ENCODE measurements at places on chromosomes 1 and 21.
A peak's percentile ranks its signal among the peaks of the same experiment; 100 is the strongest.

- DNase-seq: no peak
Observed at GRCh38 chr1:218364028-218364710, 19.0 kb downstream of the TGFB2 start.

DNA sequence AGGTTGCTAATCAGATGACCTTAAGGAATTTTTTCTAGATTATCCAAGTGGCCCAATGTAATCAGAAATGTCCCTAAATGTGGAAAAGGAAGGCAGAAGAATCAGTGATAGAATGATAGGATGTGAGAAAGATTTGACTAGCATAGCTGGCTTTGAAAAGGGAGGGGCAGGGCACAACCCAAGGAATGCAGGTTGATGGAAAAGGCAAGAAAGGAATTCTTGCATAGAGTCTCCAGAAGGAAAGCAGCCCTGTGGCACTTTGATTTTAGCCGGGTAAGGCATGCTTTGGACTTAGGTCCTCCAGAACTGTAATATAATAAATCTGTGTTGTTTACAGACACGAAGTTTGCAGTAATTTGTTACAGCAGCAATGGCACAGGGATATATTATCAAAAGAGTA lies 375.7 kb upstream of the B3GALT2 start:
- no peak for DNase-seq

GRCh38 chr1:234533975-234534876 lies 55.2 kb upstream of the TARBP1 start:
- DNase-seq: no peak

- DNase-seq: no peak
Observed at GRCh38 chr1:1997576-1997975, 6.0 kb downstream of the CFAP74 start.

DNA sequence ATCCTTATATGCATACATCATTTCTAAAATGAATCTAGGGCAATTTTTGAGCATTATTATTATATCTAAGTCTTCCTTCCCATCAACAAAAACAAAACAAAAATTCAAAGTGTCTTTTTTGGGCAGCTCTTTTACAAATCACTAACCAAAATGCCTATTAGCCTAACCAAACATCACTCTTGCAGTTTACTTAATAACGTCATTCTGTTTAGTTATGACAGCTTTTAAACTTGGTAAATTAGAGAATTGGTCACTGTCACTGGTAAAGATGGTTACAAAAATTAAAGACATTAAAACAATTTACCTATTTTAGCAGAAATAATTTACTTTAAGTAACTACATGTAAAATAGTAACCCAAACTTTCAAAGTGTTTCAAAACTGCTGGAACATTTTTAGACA lies 2.8 kb downstream of the ARHGAP29 start:
- DNase-seq: no peak

GRCh38 chr1:93446837-93447451 lies 974 bp upstream of the FNBP1L start:
- no peak for DNase-seq

- DNase-seq: no peak
Observed at GRCh38 chr1:164560121-164560541, 1.1 kb downstream of the PBX1 start.

- DNase-seq: no peak
Observed at GRCh38 chr1:51643362-51643761, 26.5 kb downstream of the OSBPL9 start.

GRCh38 chr1:116488071-116488470 lies 82.8 kb downstream of the CD58 start:
- DNase-seq: no peak

- DNase-seq: peak; percentile 79
Observed at GRCh38 chr1:150168960-150169601, 19.4 kb downstream of the PLEKHO1 start.

GRCh38 chr1:159790237-159790917 lies 9.6 kb downstream of the DUSP23 start:
- DNase-seq: peak; percentile 14

GRCh38 chr1:90834886-90835660 lies 118.0 kb upstream of the BARHL2 start:
- DNase-seq: peak; percentile 41

All from nephron progenitor cell (in vitro differentiated cells).